ENCODE measurements at places on chromosomes 5 and 9.

DNA sequence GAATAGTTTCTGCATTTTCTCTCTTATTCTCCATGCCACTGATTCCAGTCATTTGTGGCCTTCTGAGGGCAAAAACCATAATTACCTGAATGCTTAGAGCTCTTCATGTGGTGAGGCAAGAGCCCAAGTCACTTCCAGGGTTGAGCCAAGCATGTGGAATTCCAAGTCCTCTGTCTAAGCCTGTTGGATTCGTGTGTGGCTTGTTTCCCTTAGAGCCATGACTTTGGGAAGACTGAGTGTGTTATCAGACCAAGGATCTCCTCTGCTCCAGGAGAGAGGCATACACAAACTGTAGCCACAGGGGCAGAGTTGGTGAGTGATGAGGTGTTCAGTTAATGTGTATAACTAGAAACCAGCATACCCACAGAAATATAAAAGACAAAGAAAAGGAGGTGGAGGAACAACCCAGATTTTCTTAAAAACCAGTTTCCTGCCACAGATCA, 27.1 kb downstream of the SLC22A5 start:
- no peak for DNase-seq

GRCh38 chr5:68748101-68748500, 345.7 kb upstream of the SLC30A5 start:
- DNase-seq = no peak

DNA sequence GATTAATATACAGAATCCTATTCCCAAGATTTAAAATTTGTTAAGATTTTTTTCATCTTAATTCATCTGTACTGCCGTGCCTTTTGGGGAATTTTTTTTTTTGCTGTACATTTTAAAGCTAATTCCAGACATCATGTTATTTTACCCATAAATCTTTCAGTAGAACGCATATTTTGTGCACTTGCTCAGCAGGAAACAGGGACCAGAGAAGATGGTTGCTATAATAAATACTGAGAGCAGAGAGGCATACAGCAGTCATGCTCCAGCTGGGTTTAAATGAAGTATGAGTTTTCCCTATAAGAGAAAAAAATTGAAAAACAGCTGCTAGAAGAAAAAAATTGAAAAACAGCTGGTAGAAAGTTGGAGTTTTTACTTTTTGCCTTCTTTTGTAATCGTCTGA, 196.9 kb upstream of the PUM3 start:
- DNase-seq = no peak

- DNase-seq = no peak
Measured at GRCh38 chr9:71767776-71768321, 464 bp downstream of the CEMIP2 start.

DNA sequence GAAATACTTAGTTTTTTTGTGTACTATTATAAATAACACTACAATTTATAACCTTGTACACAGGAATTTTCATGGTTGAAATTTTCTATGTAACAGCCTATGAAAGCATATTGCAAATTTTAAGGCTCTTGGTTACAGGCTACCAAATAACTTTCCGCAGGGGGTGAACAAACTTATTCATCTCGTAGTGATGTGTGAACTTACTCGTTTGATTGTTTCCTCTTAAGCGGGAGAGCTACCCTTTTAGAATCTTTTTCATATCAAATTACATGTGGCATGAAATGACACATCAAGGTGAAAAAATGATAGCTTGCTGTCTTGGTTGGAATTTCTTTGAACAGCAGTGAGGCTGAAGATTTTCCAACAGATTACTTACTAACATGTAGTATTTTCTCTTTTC, 90.8 kb upstream of the GNA14 start:
- DNase-seq = no peak

DNA sequence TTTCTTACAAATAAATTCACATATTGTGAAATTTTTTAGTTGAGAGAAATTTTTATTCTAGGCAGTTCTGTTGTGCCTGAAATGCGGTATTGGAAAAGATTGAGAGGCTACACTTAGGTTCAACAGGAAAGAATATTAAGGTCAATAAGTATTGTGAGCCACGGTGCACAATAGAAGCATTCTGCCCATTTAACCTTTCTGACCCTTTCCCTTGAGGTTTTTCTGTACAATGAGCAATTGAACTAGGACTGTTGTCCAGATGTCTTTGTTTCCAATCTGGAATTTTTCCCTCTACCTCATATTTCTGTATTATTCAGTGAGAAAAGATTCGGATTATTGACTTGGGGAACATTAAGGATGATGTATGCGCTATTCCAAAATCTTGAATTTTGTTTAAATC, 205.2 kb downstream of the NR3C1 start:
- DNase-seq = no peak

GRCh38 chr5:116669261-116670031, 94.8 kb upstream of the SEMA6A start:
- DNase-seq = no peak

- DNase-seq = no peak
Measured at GRCh38 chr9:96236854-96237550, 65.0 kb downstream of the HSD17B3 start.

DNA sequence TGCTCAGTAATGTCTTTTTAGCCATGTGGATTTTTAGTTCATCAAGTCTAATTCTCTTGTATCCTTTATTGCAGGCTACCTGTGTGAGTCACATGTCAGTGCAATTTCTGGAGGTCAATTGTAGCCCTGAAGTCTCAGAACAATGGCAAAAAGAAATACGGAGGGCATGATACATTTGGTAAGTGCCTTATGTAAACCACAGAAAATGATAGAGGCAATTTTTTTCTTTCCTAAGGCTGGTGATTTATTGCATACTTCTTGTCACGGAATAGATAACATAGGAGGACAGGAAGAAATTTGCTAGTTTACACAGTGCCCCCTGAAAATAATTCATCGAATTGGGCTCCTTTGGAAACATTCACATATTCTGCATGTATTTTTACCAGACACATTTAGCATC, 235.9 kb downstream of the DMRTA1 start:
- no peak for DNase-seq

DNA sequence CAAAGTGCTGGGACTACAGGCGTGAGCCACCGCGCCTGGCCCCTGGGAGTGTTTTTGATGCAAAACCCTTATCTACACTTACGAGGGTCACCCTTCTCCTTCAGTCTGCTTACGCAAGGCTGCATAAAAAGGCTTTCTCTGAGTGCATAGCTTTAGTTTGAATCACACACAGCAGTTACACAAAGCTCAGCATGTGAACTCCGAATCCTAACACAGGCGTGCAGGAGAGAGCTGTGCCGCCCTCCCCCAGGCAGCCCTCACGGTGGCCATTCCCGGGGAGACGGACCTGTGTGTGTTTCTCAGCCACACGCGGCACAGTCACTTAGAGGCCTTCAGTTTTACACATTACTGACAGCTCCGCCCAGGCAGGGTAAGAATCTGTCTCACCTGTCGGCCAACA, 26.7 kb downstream of the EXD3 start:
- DNase-seq = no peak

DNA sequence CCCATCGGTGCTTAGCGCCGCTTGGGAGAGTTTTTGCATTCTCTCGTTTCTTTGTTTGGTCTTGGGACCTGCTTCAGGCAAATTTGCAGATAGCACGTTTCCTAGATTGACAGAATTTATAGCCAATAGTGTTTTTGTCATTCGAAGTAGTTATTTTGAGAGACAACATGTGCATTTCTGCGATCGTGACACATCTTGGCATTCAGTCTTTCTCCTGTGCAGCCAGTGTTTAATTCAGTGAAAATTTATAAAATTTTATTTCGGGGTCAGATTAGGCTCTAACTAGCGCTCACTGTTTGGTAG, 830 bp downstream of the PRRC1 start:
- DNase-seq = no peak

DNA sequence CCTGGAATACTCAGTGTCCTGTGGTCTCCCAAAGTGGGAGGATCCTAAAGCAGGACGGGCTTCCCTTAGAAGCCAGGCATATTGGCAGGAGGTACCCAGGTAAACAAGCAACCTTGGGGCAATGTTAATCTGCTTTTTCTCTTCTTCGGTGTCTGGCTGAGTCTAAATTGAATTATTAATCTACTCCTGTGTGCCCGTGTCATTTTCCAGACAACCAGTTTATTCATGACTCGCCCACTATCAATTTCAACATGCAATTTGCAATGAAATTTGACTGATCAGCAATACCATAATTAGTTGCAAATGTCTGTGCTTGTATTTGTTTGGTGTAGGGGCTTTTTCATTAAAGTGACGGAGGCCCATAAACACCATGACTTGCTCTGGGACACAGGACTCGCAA, 32.9 kb upstream of the JADE2 start:
- no peak for DNase-seq

DNA sequence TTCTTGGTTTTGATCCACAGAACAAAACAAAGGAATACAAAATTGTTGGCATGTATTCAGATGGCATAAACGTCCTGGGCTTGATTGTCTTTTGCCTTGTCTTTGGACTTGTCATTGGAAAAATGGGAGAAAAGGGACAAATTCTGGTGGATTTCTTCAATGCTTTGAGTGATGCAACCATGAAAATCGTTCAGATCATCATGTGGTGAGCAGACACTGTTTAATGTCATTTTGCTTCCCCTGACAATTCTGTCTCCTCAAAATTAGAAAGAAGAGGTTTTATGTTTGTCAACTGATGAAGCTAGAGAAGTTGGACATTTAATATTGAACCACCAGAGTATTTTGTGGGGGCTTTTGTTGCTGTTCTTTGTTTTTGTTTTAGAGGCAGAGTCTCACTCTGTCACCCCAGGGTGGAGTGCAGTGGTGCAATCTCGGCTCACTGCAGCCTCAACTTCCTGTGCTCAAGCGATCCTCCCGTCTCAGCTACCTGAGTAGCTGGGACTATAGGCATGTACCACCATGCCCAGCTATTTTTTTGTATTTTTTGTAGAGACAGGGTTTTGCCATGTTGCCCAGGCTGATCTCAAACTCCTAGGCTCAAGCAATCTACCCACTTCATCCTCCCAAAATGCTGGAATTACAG, 82.0 kb downstream of the SLC1A1 start:
- no peak for DNase-seq

DNA sequence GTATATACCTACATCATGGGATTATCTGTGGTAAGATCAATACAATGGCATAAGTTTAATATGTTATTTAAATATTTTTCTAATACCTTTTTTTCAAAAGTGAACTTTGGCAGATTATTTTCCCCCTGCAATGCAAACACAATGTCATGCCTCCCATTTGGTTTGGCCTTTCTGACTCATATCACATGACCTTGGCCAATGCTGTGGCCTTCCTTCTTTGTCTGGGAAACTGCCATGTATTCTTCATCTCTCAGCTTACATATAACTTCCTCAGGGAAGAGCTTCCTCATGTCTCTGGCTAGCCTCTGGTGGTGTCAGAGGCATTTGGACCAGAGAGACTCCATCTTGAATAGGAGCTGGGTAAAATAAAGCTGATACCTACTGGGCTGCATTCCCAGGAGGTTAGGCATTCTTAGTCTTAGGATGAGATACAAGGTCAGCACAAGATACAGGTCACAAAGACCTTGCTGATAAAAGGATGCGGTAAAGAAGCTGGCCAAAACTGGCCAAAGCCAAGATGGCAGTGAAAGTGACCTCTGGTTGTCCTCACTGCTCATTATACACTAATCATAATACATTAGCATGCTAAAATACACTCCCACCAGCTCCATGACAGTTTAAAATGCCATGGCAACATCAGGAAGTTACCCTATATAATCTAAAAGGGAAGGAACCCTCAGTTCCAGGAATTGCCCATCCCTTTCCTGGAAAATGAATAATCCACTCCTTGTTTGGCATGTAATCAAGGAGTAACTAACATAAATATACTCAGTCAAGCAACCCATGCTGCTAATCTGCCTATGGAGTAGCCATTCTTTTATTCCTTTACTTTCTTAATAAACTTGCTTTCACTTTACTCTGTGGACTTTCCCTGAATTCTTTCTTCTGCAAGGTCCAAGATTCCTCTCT, 76.0 kb downstream of the C9orf153 start:
- no peak for DNase-seq

GRCh38 chr9:135724186-135724787, 22.3 kb downstream of the KCNT1 start:
- DNase-seq = no peak

- DNase-seq = no peak
Measured at GRCh38 chr9:5854063-5854790, 21.3 kb upstream of the ERMP1 start.

DNA sequence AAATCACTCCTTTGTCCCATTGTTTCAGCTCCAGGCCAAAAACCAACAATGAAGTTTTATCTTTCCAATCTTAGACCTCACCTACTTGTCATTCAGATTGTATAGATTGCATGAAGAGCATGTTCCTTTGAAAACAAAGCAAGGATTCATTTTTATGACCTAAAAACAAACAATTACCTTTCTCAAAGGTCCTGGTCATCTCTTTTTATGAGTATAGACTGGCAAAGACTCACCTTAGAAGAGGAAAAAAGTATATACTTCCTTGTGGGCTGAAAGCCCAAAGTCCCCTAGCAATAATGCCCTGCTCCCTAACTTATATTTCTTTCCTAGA, 28.4 kb upstream of the TLE1 start:
- DNase-seq = no peak

DNA sequence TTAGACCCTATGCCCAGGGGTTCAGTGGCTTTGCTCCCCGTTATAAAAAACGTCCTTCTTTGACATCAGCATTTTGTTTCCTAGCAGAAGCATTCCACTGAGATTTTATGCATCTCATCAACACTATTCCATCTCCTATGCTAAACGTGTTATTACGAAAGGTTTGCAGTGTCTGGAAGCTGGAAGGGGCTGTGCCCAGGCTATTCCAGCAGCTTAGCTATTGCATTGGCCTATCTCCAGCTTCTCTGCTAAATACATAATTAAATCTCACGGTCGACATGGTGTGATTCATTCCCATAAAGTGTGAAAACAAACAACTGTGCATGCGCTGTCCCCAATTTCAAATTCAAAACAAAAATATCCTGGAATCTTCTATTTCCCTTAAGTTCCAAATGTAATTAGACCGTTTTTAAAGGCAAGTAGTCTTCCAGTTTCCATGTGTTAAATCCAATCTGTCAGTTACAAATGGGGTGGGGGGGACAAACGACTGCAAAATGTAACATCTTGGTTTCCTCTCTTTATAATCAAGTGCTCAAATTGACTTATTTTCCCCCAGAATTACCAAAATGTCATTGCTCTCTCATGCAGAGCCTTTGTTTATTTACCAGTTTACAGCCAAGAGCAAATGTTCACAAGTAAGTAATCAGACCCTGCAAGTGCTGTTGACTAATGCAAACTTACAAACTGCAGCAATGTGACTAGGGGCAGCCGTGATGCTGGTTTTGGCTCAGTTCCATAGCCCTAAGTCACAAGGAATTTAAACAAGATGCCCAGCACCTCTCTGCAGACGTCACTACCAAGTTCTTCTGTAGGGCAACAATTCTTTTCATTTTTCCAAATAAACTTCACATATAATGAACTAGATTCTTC, 212.3 kb upstream of the RORB start:
- peak; percentile 5 for DNase-seq

DNA sequence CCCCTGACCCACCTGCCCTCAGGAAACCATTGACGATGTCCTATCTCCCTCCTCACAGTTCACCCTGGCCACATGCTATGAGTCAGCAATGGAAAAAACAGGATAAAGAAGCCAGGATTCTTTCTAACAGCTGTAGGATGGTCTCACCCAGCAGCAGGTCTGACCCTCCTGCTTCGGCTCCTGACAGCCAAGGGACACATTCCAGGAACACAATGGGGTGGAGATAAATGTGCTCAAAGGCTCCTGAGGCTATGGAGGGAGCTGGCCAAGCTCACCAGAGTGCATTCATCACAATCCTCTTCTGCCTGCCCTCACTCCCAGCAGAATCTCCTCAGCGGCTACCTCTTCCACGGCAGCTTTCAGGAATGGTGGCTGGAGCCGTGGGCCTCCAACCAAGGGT, 170.3 kb downstream of the PJA2 start:
- no peak for DNase-seq

All from fibroblast of the conjunctiva (primary cell).